ENCODE measurements at places on chromosomes 3 and 15. TPM values are rescaled to one million over a fixed set of nuclear protein-coding genes. Genes with fewer than 3 reads are reported as not detected.

DGKG gene
- total RNA-seq: 2.3 TPM

GNAT1 gene
- not detected for total RNA-seq

GOLGA6D gene
- total RNA-seq: not detected

CHRD gene
- 20.3 TPM for total RNA-seq

GPR27 gene
- 2.0 TPM for total RNA-seq

PPP2R3A gene
- total RNA-seq: 20.6 TPM

SPTSSB gene
- total RNA-seq: 1.5 TPM

BRPF1 gene
- total RNA-seq: 19.7 TPM

COL6A5 gene
- not detected for total RNA-seq
